ENCODE measurements at places on chromosomes 11 and 22.

GRCh38 chr22:22201185-22201929 is 43.2 kb upstream of the VPREB1 start:
- no peak for DNase-seq

DNA sequence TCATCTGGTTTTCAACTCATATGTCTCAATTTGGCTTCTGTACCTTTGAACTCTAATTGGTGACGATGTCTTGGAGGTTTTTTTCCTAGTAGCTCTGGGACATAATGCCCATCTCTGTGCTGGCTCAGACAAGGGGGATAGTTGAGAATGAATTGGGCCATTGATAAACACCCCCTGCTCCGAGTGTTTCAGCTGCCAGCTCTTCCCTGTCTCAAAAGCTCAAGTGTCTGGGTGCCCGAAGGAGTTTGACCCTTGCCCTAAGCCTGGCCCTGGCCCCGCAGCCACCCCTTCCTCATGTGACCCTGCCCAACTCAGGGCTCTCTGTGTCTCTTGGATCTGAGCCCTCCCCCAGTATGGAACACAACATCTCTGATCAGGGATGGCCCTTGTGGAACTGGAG is 3.0 kb downstream of the INSC start:
- no peak for DNase-seq

DNA sequence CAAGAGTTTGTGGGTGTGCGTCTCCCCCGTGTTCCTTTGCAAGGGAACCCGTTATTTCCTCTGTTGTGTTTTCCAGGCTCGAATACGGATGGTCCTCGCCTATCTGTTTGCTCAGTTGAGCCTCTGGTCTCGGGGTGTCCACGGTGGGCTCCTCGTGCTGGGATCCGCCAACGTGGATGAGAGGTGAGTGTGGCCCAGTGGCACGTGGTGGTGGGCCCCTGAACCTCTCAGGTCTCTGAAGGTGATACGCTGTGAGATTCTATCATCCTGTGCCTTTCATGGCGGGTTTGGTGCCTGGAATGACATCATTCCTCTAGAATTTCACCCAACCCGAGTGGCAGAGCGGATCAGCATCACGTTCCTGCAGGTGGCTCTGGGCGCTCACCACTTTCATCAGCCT is 32.5 kb downstream of the NADSYN1 start:
- DNase-seq = no peak

- DNase-seq = no peak
Measured at GRCh38 chr11:8426076-8426475, 162.4 kb upstream of the LMO1 start.

- DNase-seq = no peak
Measured at GRCh38 chr11:15106201-15106965, 8.3 kb upstream of the INSC start.

GRCh38 chr22:47604563-47604962 is 842.1 kb downstream of the TBC1D22A start:
- no peak for DNase-seq

DNA sequence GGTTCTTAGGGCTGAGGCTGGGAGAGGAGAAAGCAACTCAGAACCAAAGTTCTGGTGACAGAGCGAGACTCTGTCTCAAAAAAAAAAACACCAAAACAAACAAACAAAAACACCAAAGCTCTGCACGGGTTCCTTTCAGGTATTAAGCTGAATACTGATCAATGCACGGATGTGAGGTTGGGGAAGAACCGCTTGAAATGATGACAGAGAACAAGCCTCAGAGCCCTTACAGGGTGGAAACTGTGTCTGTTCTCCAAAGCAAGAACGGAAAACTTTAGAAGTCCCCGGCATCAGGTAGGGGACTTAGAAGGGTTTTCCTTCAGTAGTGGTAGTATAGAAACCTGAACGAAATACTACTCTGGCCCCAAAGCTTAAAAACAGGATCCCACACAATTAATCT is 260.0 kb downstream of the TBC1D22A start:
- DNase-seq = no peak

DNA sequence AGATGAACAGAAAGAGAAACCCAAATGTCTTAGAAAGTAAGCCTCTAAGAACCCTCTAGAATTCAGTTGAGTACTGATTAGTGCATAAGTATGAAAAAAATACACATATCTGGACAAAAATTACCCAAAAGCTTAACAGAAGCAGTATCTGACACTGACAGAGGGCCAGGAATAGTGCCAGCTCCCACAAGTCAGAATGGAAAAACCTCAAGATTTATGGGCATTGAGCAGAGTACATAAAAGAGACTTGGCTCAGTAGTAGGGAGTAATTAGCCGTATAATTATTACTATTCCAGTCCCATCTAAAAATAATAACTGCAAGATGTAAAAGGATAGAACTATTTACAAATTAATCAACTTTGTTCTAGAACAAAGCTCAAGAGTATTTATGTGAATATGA is 834.5 kb downstream of the FAM181B start:
- DNase-seq = no peak

GRCh38 chr11:4677948-4678347 is 19.7 kb downstream of the OR51E2 start:
- DNase-seq = no peak

- no peak for DNase-seq
Measured at GRCh38 chr22:17272511-17272991, 53.3 kb upstream of the ADA2 start.
